AG08396 (cell line): ENCODE measurements at places on chromosomes 6 and 20.

GRCh38 chr6:53746442-53747103, 48.2 kb upstream of the LRRC1 start:
- DNase-seq, result no peak

GRCh38 chr6:116836606-116837342, 7.9 kb upstream of the GPRC6A start:
- no peak for DNase-seq

DNA sequence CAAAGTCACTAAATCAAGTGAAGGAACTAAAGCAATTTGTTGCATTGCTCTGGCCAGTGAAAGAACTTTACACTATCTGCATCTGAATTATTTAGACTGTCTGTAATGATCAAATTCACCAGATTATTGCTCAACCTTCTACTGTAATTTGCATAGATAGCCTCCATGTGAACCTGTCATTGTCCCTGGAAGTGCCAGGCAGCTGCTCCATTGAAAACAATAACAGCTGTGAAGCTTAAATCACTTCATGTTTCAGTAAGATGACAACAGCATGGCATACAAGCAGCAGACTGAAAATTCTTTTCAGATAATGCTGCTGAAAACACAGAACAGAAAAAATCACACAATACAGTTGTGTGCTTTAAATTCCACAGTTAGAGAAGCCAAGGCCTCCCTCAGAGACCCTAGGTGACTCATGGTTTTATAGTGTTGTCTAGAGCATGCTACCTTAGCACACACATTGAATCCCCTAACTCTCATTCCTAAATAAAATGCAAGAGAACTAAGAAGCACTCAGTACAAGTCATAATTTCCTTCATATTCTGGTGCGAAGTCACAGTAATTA, 248.9 kb downstream of the TPBG start:
- no peak for DNase-seq

DNA sequence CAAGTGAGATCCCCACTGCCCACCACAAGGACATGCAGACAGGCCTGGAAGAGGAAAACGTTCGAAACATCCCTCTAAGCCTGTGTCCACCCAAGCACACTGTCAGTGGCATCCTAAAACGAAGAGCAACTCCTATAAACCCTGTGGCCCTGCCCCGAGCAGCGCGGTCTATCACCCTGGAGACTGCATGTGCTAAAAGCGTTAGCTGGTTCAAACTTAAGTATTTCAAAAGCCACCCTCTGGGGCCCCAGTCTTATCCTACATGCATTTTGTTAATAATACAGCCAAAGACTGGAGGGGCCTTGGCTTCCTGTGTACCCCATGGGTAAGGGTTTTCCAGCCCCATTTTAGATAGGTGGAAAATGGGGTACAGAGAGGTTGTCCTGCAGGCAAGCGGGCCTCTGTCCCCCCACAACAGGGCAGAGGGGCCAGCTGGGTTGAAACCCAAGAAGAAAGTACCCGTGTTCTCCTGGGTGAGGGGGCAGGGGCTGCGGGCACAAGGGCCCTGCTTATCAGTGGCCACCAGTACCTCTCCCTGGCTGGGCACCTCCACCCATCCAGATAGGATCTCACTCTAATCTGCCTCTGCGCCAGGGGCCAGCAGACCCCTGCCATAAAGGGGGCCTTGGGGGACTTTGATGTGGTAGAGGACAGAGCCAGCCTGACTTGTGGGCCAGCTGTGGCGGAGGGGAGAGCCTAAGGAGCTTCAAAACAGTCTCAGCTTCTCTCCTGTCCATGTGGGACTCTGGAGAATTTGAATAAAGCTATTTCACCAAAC, 28.3 kb downstream of the PREX1 start:
- no peak for DNase-seq

DNA sequence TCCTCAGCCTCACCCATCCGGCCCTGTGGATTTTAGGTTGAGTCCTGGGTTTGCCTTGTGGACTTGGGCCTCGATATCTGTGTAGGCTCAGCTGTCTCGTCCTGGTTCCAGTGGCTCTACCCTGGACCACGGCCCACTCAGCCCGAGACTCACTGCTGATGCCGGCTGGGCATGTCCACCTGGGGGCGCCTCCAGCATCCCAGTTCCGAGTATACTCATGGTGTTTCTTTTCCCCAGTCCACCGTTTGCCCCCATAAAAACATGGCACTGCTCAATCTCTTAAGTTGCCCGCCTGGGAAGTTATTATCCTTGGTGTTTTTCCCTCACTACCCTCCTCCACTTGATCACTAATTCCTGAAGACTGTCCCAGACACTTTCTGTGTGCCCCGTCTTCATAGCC, 99.1 kb downstream of the ARID1B start:
- DNase-seq, result no peak

DNA sequence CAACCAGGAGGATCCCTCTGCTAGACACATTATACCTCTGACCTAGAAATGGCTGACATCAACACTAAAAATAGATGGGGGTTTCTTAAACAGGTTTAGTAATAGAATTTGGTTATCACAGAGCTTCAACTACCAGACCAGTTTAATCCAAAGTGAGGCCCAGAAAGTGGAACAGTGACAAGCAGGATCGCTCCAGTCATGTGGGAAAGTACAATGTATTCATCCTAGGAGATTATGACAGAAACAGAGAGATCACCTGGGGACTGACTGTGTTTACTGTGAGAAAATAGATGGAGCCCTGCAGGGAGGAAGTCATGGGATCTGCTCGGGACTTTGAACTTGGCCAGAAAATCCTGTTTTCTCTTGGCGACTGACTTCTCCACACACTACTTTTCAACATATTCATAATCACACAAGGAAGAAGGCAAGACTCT, 238.7 kb upstream of the SOX4 start:
- no peak for DNase-seq

DNA sequence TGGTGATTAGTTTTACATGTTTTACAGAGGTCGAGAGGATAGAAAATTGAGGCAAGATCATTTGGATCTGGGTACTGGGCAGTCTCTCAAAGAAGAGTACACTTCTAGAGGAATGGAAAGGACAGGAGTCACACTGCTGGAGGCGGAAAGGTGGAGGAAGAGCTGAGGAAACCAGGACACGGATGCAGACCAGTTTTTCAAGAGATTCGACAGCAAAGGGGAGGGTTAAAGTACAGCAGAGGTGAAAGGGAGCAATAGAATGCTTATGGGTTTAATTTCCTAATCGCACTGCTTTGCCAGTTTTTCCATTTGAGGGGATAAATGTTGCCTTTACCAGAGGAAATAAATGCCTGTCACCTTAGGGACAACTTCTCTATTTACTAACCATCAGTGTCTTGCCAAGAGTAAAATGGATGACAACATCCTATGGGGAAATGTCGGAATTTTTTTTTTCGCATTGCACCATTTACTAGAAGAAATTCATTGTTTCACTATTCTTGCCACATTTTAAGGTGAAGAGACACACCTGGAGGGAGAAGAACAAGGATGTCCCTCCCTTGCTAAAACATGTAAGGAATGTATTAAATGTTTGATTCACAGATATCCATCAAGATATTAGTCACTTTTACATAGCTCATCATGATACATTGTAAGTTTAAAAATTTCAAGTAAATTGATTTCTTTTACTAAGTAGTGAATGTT, 226.6 kb downstream of the COL12A1 start:
- no peak for DNase-seq

DNA sequence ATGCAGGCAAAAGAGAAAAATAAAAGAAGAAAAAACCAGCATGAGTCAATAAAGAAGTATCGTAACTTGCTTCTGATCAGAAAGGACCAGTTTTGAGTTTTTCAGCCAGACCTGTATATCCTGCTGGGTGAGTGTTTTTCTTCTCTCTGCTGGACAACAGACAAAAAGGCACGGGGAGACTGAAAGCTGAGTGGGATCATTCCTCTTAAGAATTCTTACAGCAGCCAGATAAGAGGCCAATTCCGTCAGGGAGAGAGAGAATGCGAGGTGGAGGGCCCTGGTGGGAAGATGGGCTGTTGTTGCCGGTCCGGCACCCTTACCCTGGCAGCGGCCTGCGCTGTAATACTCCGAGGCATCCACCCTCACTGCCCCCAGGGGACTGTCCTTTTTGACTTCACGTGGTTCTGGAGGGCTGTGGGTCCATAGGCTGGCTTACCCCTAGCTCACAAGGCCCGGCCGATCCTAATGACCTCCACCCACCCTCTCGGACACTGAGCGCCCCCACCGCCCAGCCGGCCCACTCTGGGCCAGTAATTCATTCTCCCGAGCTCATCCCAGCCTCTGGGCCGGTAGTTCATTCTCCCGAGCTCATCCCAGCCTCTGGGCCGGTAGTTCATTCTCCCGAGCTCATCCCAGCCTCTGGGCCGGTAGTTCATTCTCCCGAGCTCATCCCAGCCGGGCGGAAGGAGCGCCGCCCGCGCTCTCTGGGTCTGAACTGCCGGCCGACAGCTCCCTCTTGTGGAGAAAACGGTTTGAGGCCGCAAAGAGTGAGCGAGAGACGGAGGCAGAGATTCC, 118.3 kb upstream of the SIRPA start:
- peak; percentile 83 for DNase-seq

- no peak for DNase-seq
Observed at GRCh38 chr20:35002426-35003210, 47.0 kb downstream of the MYH7B start.

- no peak for DNase-seq
Observed at GRCh38 chr20:23080521-23080920, 5.6 kb downstream of the CD93 start.

DNA sequence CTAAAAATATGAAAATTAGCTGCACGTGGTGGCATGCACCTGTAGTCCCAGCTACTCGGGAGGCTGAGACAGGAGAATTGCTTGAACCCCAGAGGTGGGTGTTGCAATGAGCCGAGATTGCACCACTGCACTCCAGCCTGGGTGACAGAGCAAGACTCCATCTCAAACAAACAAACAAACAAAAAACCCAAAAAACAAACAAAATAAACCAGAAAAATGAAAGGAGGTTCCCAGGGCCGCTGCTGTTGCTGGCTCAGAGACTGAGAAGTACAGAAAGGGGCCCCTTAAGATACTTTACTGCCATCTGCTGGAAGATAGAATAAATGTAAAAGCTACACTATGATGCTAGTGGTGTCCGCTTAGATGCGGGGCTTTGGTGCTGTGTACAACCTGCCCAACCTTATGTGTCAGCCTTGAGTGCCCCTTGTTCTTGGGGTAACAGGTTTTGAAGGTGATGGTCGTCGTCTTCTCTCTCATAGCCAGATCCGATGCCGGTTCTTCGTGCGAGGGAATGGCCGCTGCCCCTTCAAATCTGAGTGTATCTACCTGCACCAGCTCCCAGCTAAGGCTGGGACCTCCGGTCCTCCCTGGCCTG, 2.8 kb upstream of the FANCE start:
- DNase-seq, result peak; percentile 89

GRCh38 chr6:149438855-149439254, 38.8 kb downstream of the SUMO4 start:
- no peak for DNase-seq

DNA sequence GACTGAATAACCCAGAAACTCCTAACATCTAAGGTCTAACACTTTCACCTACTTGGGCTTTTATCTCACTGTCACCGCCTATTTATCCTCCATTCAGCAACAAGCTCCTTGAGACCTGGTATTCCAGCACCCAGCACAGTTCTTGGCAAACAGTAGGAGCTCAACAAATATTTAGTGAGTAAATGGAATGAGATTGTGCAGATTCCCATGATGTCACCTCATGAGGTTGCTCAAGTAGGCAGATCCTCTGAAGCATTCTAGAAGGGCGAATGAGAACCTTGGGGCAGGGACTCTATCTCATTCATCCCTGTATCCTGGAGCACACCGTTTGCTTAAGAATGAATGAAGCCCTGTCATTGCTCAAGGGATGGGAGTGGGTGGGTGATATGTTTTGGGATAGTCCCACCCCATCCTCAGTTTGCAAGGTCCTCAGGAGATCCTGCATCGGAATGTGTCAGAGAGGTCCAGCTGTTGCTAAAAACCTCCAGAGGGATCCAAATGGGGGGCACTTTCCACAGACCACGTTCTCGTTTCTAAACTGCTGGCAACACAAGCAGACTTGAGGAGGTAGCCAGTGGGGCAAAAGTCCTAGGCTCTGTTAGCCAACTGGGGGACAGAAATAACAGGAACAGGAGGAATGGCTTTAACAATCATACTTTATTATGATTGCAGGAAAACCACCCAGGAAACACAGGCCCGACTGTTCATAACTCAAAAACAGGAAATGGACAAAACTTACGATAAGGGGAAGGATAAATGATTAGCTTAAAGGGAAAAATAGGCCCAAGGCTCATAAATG, 42.0 kb downstream of the EDN1 start:
- no peak for DNase-seq

DNA sequence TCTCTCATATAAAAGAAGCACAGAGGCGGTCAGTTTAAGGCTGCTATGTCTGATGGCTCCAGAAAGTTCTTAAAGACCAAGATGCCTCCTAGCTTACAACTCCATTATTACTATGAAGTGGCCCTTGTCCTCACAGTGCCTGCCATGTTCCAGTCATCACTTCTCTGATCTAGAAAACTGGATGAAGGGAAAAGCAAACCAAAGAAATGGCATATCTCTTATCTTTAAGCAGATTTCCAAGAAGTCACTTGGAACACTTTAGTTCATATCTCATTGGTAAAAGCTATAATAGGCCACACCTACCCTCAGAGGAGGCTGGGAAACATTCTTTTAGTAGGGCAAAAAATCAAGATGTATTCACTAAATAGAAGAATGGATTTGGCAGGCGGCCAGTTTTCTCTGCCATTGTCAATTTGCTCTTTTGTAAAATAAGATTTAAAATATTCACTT, 289.6 kb downstream of the TBC1D7 start:
- no peak for DNase-seq

DNA sequence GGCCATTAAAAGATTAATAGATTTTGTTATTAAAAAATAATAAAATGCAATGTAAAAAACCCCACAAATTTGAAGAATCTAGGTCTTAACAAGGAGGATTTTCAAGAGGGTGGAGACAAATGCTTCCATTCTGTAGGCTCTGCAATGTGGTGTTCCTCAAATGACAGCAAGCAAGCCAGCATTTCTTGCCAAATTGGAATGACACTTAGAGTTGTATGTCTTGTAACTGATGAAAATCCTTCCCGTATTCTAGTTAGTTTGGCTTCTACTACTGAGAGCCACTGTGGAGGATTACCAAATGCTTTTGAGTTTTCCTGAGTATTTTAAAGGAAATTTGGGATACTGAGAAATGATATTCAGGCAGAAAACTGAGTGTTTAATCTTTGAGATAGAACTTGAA, 1225.5 kb upstream of the CITED2 start:
- DNase-seq, result no peak

DNA sequence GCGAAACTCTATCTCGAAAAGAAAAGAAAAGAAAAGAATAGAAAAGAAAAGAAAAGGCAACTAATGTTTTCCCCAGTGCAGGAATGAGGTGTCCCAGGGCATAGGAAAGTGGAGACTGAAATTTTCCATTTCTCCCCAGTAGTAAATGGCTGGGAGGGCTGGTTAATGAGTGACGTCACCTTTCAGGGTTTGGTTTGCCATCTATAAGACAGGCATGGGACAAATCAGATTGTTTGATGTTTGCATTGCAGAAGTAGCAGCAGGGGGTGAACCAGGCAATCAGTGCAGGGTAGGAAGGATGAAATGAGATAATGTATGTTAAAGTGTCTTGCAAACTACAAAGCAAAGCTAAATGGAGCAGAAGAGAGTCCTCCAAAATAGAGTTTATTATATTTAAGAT, 533.4 kb downstream of the PKHD1 start:
- no peak for DNase-seq

GRCh38 chr6:70474751-70475150, 61.4 kb downstream of the FAM135A start:
- no peak for DNase-seq

GRCh38 chr6:135088818-135089809, 34.5 kb upstream of the HBS1L start:
- peak; percentile 9 for DNase-seq
